Head of caudate nucleus (tissue), 42 donors: ENCODE measurements at places on chromosomes 13 and 19.

DNA sequence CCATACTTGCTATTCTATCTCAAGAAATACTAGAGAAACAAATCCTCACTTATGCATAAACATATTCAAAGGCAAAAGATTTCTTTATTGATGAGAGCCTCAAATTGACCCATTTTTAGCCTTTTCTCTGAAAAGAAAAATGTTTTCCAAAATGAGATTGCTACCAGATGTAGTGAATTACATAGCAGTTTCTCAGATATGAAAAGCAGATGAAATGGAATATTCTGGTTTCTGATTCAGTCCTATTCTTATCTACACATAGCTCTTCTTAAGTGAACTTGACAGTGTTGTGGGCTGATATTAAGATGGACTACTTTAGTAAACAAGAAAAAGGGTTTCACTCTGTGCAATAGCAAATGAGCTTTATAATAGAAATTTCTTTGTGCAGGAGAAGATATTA is 183.5 kb downstream of the DNAJC15 start:
- DNase-seq = no peak

DNA sequence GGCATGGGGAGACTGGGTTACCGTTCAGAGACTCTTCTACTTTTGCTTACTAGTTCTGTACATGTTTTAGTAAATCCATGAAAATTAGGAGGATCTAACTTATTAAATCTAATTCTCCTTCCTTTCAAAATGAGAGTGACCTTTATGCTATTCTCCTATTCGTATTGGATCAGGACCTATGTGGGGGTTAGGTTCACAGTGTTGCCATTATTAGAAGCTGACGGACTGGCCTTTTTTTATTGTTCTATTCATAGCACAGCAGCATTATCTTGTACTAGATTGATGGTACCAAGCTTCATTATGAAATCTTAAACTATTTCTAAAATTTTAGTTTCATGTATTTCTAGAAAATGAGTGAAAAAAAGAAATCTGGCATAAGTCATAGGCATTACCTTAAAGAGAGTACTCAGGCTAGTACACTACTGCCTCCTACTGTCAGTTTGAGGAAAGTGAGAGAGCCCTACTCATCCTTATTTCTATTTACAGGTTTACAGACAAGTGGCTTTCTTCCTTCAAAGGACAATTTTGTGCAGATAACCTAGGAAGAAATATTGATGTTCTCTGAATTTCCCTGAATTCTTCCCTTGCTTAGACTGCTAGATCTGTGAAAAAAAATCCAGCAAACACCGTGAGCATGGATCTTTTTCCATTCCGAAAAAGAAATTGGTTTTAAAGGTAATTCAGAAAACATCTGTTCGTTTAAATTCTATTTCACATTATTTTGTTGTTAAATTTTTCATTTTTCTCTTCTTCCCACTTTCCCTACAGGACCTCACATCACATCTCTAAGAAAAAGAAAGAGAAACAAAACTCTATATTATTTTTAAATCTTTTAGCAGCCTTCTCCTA is 485.5 kb downstream of the DIAPH3 start:
- no peak for DNase-seq

DNA sequence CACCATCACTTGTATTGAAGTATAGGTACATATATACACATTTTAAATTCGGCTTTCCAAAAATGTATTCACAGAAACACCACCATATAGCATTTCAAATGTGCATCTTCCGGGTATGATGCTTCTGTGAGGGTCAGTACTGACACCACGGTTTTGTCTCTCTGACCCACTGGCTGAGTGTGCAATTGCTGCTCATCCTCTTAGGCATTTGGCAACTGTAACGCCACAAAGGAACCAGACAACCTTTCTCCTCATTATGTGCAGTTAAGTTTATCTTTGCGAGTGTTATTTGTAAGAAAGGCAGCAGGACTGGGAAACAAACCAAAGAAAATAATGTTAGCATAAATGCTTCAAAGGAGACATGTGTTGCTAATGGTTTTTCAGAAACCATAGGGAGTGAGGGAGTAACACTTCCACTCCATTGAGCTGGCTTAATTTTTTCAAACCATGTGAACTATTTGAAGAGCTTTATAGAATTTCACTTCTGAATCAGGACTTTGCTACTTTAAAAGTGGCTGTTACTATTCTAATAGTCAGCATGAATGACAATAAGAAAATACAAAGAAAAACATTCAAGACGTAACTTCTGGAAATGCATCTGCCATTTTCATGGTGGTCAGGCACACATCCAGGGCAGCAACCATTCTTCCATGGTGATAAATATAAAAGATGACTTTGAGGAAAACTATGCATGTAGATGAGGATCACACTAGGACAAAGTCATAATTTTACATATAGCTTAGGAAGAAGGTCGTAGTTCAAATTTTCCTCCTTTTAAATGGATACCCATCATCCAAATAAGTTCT is 423.3 kb downstream of the MZT1 start:
- DNase-seq = no peak

DNA sequence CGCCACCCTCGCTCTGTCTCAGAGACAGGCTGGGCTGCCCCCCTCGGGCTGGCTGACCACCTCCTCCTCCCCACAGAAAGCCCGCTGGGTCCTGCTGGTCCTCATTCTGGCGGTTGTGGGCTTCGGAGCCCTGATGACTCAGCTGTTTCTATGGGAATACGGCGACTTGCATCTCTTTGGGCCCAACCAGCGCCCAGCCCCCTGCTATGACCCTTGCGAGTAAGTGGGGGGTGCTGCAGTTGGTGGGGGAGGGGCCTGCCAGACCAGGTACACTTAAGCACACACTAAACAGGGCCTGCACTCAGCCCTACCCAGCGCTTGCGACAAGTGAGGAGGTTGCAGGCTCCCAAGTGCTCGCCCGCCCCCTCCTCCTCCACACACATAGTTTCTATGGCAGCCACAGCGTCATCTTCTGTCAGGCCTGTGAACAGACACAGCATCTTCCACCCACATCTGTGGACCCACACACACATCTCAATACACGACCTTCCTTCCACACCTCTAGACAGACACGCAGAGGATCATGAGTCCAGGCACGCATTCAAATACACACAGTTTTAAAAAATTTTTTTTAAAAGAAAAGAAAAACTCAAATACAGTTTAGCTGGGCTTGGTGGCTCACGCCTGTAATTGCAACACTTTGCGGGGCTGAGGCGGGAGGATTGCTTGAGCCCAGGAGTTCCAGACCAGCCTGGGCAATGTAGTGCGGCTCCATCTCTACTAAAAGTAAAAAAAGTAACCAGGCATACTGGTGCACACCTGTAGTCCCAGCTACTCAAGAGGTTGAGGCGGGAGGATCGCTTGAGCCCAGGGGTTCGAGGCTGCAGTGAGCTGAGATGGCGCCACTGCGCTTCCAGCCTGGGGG is 18.4 kb downstream of the PLD3 start:
- peak; percentile 64 for DNase-seq

- DNase-seq = no peak
Measured at GRCh38 chr19:17020385-17020784, 6.2 kb downstream of the CPAMD8 start.

- DNase-seq = peak; percentile 84
Measured at GRCh38 chr13:27359199-27359821, 65.1 kb upstream of the GTF3A start.

DNA sequence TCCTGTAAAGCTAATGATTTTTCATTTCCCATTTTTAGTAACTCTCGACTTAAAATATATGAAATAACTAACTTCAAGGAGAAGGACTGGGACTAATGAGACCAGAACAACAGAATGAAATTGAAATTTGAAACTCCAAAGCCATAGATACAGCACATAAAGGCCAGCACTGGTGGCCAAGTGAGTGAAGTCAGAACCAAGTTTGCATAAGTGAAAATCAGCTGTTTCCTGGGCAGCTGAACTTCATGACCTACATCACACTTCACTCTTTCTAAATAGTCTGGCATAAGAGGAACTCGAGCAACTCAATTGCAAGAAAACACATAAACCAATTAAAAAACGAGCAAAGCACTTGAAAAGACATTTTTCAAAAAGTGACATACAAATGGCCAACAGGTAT is 84.5 kb downstream of the DCLK1 start:
- no peak for DNase-seq

- DNase-seq = peak; percentile 56
Measured at GRCh38 chr19:41934849-41935374, 6.7 kb upstream of the ERFL start.

DNA sequence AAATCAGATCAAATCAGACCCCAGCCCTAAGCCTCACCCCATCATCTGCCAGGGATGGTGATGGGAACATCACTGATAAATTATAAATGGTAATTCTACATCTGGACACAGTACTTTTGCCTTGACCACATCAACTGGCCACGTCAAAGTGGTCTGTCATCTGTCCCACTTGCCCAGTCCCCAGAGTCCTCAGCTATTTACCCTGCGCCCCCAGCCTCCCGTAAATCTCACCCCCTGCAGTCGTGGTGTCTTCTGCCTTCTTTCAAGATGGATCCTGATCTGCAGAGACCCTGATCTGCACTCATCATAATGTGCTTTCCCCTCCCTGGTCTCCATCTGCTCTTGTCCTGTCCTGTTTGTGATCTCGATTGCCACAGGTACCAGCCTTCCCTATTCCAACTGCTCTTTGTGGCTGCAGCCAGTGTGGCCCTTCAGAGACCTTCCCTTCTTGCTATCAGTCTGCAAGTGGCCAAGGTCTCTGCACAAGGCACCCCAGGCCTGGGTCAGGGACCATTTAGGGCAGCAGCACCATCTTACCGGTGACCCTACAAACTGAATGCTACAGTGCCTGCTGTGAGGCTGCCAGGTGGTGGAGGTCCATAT is 26.7 kb upstream of the POP4 start:
- no peak for DNase-seq
